ENCODE measurements at places on chromosomes 6 and 20. TPM values are rescaled to one million over a fixed set of nuclear protein-coding genes. Genes with fewer than 3 reads are reported as not detected.

PTK6 gene
- 1.4 TPM for total RNA-seq

MLN gene
- total RNA-seq = not detected

RNF144B gene
- total RNA-seq = 0.05 TPM

POM121L2 gene
- not detected for total RNA-seq

TPX2 gene
- total RNA-seq = 240 TPM

DEF6 gene
- 1.9 TPM for total RNA-seq

GOPC gene
- total RNA-seq = 49.5 TPM

TRIM31 gene
- total RNA-seq = not detected

MYL9 gene
- total RNA-seq = 0.76 TPM

C6orf15 gene
- 3.4 TPM for total RNA-seq

ERGIC3 gene
- 244 TPM for total RNA-seq

MBOAT1 gene
- total RNA-seq = 7.7 TPM

RBM24 gene
- 32.2 TPM for total RNA-seq

AHCY gene
- 240 TPM for total RNA-seq

C20orf204 gene
- 3.0 TPM for total RNA-seq

B4GALT5 gene
- total RNA-seq = 79.6 TPM

OR2H1 gene
- not detected for total RNA-seq

Measured in SJCRH30 (cell line).